ENCODE measurements at places on chromosomes 4 and X.

DNA sequence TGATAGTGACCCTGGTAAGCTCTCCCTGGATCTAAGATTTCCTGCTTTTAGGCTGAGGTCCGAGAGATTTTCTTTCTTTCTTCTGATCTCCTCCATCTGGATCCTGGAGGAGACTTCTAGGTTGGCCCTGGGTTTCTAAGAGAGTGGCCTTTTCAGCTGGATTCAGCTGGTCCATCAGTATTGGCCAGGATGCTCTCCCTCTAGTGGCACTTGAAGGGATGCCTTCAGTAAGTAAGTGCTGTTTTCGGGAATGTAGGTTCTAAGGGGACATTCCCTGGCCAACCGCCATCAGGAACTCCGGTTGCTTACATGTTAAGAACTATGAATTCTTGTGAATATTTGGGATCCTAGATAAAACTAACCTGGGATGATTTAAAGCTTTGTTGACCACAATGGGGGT is 56.9 kb downstream of the SERTM2 start:
- no peak for DNase-seq

DNA sequence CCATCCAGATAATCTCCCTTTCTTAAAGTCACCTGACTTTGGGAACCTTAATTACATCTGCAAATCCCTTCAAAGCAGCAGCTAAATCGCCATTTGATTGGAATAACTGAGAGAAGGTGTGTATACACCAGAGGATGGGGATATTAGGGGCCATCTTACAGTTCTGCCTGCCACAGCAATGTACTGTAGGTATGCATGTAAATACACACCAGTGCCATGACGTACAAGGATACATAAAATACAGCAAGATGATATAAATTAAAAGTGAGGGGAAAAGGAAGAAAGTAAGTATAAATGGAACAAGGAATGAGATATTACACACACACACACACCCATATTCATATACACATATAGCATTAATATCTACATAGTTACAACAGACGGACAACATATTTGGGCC is 81.2 kb downstream of the CBR4 start:
- DNase-seq, result no peak

DNA sequence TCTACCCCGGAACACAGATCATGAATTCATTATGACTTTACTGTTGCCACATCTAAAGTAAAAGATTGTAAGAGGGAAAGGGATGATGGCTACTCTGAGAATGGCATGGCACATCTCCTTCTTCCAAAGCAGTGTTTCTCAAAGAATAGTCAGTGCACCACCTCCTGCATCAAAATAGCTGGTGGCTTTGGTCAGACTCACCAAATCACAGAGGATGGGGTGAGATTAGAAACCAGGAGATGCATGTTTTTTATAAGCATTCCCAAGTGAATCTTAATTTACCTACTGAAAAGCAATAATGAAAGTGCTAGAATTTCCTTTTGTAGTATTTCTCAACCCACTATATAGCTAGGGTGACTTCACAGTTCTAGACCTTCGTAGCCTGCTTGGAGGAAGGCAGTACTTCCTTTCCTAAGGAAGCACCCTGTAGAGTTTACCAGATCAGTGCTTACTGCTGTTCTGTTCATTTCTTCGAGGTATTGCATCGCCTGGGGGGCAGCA is 340.8 kb upstream of the KLF3 start:
- no peak for DNase-seq

DNA sequence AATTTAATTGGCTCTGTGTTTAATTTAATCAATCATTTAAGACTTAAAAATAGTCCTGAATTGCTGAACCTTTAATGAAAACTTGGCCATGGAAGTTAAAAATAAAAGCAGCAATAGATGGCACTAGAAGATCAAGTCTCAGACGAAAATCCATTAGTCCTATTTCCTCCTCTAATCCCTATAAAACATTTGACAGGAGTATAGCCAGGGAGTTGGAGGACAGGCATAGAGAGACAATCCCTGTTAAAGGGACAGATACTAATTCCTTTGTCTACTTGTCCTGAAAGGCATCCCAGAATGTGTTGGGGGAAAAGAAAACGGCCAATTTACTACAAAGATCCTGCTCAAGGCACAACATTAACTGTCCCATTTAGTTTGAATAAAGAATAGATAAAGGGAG is 276.3 kb upstream of the TACR3 start:
- no peak for DNase-seq

- peak; percentile 2 for DNase-seq
Observed at GRCh38 chr4:111360906-111361305, 738.0 kb upstream of the PITX2 start.

DNA sequence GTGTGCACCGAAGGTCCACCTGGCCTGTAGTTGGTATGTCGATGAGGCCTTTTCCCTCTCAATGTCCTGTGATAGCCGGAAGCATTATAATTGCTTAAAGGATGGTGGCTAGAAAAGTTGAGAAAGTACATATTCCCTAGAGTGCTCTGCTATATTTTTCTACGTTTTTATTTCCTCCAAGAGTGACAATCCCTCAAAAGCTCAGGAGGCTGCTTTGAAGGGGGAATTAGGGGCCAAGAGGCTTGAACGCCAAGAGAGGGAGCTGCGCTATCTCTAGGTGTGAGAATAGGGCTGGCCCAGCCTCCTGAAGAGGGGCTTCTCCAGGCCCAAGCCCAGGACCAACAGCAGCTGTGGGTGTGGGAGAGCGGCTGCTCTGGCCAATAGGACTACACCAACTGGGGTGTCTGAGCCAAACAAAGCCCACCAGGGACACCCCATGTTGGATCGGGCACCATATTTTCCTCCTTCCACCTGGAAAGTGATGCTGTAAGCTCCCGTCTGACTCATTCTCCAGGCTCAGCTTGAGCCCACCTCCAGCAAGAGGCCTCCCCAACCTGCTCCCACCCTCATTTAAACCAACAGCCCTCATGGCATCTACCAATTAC is 124.0 kb downstream of the IRF2 start:
- no peak for DNase-seq

DNA sequence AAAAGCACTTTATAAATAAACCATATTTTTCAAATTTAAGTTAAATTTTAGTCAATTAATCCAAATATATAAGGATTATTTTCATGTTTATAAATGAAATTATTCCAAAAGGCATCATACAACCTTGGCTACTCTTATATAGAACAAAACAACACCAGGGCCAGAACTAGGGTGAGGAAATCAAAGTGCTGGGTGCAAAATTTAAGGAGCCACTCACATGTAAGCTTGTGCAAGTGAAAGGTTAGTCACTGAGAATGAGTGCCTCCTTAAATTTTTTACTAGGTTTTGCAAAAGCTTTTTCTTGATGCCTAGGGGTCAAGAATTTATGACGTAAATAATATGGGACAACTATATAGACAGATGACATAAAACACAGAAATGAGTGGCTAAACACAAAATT is 83.4 kb upstream of the COX18 start:
- no peak for DNase-seq

GRCh38 chr4:16293210-16293838 is 67.1 kb upstream of the TAPT1 start:
- no peak for DNase-seq

DNA sequence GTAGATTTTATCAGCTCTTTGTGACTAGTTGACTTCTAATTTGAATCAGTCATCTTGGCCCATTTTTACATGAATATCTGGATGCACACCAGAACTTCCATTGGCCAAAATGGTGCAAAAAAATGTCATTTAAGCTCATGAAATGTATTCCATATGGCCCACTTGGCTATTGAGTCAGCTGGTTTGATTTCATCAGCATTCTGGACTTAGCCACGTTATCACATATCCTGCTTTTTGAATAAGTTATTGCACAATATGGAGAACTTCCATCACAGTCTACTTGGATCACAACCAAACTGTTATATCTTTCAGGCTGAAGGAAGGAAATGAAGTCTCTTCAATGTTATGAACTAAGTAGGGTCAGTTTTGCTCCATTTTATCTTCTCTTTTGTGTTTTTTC is 640.6 kb downstream of the PCDH7 start:
- peak; percentile 89 for DNase-seq

- DNase-seq, result no peak
Observed at GRCh38 chr4:173748353-173748752, 218.3 kb upstream of the HAND2 start.

- DNase-seq, result no peak
Observed at GRCh38 chr4:99273704-99274103, 17.1 kb downstream of the ADH1A start.

GRCh38 chr4:125084608-125085007 is 230.1 kb upstream of the FAT4 start:
- no peak for DNase-seq

DNA sequence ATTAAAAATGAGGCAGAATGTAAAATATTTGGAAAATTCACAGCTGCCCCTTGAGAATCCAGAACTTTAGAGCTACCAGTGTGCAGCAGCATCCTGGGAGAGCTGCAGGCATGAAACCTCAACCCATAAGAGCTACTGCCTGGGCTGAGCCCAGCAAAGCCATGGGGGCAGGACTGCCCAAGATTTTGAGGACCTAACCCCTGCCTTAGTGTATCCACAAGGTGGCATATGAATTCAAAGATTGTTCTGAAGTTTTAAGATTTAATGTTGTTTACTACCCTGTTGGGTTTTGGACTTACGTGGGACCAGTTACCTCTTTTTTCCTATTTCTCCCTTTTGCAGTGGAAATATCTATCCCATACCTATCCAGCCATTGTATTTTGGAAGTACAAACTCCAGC is 26.4 kb downstream of the CASP6 start:
- DNase-seq, result no peak

DNA sequence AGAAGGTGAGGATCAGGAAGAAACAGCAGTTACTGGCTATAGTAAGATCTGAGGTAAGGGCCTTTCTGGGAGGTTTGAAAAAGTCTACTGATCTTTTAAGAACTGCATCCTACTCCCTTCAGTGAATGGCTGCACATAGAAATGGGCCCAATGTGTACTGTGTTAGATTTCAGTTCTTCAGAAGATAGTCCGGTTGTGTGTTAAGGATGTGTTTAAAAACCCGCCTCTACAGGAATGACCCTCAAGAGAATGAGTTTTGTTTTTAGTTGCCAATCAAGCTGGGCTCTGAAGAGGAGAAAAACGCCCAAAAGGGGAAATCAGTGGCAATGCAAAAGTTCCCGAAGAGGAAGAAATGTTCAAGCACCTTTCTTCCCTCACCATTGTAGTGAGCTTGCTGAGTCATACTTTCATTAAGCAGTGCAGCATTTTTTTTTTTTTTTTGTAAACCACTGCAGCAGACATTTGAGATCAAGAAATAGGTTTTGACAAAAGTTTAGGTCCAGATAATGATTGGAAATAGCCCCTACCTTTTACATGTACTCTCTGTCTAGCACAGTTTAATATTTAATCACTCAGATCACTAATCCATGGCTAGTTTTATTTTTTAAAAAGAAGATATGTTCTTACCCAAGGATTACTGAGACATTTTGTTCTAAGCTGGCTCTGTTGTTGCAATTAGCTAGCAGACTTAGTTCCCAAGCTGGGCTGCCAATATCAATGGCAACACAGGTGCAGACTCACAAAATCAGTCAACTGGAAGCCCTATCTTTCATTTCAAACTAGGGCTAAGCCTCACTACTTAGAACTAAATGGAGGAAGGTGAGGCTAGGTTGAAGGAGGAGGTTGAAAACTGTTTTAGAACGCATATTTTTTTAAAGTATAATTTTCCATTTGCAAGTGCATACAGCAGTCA is 7.0 kb upstream of the TRPC5OS start:
- DNase-seq, result no peak

DNA sequence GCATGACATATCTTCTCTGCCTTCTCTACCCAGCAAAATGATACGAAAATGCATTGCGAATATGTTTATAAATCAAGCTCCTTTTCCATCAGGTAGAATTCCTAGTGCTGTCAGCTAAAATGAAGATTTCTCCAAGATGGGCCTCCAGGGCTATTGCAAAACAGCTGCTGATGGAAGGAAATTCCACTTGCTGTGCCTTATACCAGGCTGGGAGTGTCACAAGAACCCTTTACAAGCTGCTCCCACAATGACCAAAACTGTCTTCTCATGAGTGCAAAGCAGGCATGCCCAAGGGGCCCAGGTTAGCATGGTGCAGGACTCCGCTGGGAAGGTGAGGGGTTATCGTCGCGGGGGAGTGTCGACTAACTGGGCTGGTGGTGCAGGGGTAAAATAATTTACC is 8.7 kb downstream of the HNRNPH2 start:
- no peak for DNase-seq

- no peak for DNase-seq
Observed at GRCh38 chrX:10755439-10756334, 135.3 kb upstream of the MID1 start.

DNA sequence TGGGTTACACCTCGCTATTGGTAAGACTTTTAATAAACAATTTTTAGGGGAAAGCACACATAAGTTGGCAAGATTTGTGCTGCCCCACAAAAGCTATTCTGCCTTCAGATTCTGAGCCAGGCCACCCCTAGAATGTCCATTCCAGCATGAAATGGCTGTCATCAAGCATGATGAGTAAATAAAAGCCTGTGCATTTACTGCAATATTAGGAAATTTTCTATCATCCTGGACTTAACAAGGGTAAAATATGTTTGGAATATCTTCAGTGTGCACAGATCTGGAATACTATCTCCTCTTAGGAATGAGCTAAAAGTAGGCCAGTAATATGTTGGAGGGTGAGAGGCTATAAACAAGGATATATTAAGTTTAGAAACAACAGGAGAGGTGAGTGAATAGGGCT is 510.9 kb downstream of the ANKRD50 start:
- DNase-seq, result no peak

DNA sequence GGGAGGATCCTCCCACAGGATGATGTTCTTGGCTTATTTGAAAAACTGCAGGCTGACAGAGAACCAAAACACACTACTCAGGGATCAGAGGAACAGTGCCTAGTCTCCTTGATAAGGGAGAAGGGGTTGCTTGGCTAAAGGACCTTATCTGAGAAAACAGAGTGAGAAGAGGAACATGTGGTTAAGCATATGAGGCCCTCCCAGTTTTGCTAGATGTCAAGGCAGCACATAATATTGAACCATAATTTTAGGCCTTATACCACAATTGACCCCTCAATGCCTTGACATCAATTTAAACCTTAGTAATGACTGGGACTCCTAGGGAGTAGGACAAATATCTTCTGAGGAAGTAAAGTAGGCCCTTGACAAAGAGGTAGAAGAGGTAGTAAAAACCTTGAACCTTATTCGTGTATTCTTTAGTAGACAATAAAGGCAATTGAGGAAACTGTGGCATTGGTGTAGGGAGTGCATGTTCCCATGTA is 79.3 kb downstream of the TEX13C start:
- no peak for DNase-seq

GRCh38 chrX:1164322-1165288 is 47.8 kb downstream of the CRLF2 start:
- no peak for DNase-seq
